ENCODE measurements at places on chromosomes 2 and 18. TPM values are rescaled to one million over a fixed set of nuclear protein-coding genes. Genes with fewer than 3 reads are reported as not detected.

GRCh38 chr18:2883076-2883735 lies 36.4 kb downstream of the EMILIN2 start:
- peak; percentile 24 for DNase-seq

DNA sequence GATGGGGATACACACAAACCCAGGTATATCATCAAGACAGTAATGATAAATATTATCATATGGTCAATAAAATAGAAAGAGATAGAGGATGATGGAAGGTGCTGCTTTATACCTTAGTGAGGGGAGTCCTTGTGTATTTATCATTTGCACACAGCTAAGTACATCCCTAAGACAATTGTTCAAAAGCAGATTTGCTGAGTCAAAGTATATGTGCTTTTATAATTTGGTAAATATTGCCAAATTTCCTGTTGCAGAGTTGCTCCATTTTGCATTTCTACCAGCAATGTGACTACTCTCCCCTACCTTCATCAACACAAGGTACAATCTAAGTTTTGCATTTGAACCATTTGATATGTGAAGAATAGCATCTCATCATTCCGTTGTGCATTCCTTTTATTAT lies 22.6 kb upstream of the PLEK start:
- no peak for DNase-seq

DNA sequence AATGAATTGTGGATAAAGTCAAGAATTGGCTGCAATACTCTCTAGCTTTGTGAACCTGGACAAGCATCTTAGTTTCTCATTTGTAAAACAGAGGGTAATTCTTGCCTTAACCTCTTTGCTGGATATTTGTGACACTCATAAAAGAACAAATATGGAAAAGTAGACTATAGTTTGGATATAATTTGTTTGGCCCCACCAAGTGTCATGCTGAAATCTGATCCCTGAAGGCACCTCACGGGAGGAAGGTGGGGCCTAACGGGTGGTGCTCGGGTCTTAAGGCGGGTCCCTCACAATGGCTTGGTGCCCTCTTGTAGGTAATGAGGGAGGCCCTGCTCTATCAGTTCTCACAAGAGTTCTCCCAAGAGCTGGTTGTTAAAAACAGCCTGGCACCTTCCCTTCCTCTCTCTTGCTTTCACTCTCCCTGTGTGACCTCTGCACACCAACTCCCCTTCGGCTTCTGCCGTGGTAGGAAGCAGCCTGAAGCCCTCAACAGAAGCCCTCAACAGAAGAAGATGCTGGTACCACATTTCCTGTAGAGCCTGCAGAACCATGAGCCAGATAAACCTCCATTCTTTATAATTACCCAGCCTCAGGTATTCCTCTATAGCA lies 37.4 kb downstream of the ARL4C start:
- DNase-seq, result peak; percentile 56

The KCNG2 gene
- total RNA-seq, result not detected

DNA sequence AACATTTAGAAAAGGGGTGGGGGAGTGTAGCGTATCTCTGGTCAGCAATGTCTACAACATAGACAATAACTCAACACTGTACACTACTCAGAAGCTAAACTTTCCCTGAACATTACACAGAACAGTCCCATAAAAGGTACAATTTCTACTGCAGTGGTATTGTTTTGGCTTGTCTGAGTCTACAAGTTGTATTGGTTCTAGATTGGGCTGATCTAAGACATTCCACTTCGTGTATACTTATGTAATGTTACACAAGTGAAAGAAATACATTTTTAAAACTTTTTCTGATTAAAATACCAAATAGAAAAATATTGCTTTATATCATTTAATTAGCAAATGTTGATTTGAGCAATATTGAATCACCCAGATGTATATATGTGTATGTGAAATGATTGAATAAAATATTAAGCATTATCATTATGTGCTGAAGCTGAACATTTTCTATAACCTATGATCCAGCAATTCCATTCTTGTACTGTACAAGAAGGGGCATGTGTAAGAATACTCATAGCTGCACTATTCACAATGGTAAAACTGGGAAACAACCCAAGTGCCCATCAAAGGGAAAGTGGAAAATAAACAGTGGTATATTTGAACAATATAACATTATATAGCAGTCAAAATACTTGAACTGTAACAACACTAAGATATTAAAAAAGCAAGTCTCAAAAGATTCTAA lies 52.4 kb downstream of the VSNL1 start:
- DNase-seq, result no peak

Data from CD8-positive, alpha-beta memory T cell (primary cell).